ENCODE measurements at places on chromosomes 6 and 20.

DNA sequence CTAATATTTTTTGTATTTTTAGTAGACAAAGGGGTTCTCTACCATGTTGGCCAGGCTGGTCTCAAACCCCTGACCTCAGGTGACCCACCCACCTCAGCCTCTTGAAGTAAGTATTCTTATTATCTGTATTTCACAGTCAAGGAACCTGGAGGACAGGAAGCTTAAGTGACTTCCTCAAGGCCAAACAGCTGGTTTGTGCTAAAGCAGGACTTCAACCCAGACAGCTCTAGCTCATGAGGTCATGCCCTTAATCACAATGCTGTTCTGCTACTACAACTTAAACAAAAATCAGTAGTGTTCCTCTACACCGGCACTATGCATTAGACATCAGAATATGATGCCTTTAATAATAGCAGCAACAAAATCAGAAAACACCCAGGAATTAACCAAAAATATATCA is 168.9 kb downstream of the ADGB start:
- no peak for DNase-seq

DNA sequence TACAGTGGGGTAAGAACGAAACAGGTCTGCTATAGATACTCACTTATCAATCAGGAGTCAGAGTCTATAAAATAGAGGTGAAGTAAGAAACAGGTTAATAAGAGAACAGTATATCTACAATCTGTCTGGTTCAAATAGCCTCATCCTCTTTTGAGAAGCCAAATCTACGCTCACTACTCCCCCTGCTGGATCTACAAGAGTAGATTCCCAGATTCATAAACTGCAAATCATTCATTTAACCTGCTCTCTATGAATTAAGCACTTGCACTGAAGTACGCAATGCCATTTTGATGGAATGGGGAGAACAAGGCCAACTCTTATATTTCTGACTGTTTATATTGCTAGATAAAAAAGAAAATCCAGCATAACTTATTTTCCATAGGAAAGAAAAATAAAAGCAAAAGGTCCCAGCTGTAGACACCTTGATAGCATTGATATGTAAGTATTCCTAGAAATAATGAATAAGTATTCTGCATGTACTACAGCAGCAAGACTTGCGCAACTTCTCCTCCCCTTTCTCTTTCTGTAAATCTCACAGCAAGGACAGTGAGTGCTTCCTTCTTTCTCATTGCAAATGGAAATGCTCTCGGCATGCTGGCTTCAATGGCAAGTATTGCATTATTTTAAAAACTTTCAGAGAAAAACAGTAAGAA is 92.3 kb downstream of the RFX6 start:
- DNase-seq, result peak; percentile 54

- DNase-seq, result no peak
Measured at GRCh38 chr20:63589261-63590217, 15.5 kb upstream of the HELZ2 start.

DNA sequence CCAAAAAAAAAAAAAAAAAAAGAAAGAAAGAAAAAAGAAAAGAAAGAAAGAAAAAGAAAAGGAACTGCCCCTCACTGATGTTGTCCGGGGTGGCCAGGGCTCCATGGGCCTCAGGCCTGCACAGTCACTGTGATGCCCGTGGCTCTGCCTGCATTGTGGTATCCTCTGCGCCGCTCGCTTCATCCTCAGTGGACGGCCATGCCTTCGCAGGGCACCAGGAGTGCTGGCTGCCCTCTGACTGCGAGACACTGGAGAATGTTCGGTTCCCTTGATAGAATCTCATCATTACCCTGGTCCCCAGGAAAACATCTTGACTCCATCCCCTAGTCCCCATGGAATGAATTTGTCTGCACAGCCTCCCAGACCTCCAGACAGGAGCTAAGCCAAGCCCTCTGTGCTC is 61.7 kb downstream of the TMEM242 start:
- no peak for DNase-seq

DNA sequence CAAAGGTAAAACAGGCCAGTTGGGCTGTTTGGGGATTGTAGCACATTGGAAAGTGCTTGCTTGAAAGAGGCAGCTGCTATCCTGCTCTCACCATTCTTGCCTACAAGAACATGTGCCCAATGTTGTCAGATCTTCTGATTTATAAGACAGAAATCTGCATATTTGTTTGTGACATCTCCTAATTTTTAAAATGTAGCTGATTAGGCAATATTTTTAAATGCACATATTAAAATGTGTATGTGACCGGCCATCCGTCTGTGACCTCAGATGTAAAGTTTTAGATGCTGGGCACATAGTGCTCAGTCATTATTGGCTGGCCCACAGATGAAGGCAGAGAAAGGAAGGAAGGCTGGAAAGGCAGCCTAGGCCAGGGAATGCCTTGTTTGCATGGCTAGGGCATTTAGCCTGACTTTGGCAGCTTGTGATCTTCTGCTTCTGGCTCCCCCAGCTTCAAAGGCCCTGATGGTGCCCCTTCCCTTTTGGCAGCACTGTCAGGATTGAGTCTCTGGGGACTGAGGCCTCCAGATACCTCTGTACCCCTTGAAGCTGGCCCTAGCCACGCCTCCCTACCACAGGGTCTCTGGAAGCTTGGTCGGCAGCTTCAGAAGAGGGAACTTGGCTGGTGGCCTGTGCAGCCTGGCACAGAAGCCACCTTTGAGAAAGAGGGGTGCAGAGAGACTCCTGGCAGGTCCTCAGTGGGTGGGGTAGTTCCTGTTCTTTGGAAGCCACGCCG is 6.4 kb downstream of the SNPH start:
- DNase-seq, result no peak

- DNase-seq, result no peak
Measured at GRCh38 chr6:69456086-69456485, 340.7 kb downstream of the LMBRD1 start.

- DNase-seq, result no peak
Measured at GRCh38 chr20:32528905-32529670, 56.0 kb downstream of the NOL4L start.

- no peak for DNase-seq
Measured at GRCh38 chr6:24446670-24447069, 42.7 kb downstream of the GPLD1 start.

DNA sequence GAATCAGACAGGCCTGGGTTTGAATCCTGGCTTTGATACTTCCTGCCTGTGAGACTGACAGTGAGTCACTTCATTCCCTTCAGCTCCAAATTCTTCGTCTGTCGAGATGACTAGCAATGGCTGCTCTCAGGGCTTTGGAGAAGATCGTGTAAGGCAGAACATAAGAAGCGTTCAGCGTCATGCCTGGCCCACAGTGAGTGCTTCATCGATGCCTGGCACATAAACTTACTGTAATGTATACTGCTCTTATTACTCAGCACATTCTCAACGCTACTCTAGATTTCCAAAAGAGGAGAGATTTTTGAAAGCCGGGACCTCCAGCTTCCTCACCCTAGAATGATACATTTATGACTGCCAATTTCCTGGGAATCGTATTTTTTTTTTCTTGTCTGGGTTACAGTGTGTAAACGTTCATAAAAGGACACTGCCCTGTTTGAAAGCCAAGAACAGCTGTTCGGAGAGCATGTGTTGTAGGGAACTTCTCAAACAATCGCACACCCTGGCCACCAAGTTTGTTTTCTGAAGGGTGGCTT is 16.2 kb upstream of the BCAS1 start:
- DNase-seq, result peak; percentile 29

- DNase-seq, result no peak
Measured at GRCh38 chr6:37763413-37763812, 56.1 kb upstream of the ZFAND3 start.

- DNase-seq, result no peak
Measured at GRCh38 chr6:110422444-110422822, 7.1 kb upstream of the DDO start.

- no peak for DNase-seq
Measured at GRCh38 chr20:17832236-17832915, 132.6 kb downstream of the BANF2 start.

- DNase-seq, result peak; percentile 84
Measured at GRCh38 chr6:43509984-43510826, at the start of gene LRRC73. LRRC73 (minus strand) TSS chr6:43510346; CDS start chr6:43509785, 561 bp downstream.

DNA sequence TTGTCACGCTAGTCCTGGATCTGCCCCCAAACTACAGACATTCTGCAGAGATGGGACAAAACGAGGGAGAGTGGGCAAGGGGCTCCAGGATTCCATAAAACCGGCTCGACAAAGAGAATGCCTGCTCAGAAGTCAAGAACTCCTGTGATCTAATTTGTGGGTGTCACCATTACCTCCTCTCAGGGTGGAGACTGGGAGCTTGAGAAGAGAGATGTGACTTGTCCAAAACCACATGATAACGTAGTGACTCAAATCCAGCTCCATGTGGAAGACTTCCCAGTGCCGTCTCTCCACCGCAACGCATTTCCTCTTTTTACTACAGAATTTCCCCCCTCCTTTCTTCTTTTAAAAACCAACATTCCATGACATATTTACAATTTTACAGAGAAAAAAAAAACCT is 44.3 kb downstream of the TRERF1 start:
- DNase-seq, result peak; percentile 91

- DNase-seq, result peak; percentile 87
Measured at GRCh38 chr6:37048851-37049757, 43.6 kb downstream of the FGD2 start.

DNA sequence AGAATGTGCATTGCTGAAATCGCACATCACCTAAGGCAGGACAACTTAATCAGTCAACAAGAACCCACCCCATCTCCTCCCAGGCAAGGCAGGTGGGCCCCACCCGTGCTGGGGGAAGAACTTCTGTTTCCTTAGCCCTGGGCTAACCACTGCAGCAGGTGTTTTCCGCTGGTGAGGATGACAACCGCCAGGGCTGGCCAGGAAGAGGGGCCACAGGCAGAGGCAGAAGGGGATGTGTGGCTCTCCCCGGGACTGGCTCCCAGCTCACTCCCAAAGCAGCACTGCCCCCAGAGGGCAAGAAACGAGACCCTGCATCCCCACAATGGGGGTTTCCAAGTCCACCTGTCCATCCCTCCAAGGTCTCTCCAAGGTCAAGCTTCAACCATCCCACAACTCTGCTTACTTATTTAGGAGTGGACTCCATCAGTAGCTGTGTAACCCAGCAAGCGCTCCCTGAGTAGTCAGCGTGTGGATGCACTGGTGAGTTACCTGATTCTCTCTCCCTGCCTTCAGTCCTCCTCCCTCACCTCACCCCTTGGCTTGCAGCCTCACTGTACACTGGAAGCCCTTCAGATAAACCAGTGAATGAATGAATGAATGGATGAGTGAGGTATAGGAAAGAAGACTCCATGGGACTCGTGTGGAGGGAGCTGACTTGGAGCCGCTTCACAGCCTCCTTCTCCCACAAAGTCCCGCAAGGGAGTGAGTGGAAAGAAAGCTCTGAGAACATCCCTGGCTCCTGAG is 168.2 kb upstream of the CST7 start:
- no peak for DNase-seq

DNA sequence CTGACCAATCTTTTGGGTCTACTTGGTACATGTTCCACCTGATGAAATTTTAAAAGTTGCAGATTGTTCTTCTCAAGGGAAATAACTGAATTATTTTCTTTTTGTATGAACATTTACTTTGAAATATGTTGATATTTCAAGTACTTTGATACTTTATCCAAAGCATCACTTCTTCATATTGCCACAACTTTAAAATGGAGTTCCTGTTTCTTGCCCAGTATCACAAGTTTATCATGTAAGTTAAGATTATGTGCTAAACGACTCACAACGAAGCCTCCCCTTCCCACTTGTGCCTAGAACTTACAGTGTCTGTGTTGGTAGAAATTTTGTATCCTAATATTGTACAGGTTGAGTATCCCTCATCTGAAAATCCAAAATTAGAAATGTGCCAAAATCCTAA is 108.4 kb downstream of the ARID1B start:
- DNase-seq, result no peak

DNA sequence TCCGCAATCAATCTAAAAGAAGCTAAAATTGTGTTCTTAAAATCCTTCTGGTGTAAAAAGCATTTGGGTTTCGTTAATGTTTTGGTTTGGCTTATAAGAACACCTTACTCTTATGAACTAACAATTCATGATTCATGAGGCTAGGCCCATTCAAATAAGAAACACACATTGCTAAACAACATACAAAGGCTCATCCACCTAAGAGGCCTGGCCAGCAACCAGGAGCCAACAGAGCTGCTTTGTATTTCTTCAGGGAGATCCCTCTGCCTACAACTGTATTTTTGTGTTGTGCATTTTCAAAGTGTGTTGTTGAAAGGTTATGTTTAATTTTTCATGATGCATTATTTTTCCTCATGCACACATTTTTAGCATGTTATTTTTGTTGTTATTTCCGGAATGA is 98.6 kb downstream of the PTPRK start:
- no peak for DNase-seq

- no peak for DNase-seq
Measured at GRCh38 chr20:17710379-17711266, 10.9 kb downstream of the BANF2 start.

GRCh38 chr6:166692723-166693302 is 65.8 kb upstream of the RPS6KA2 start:
- no peak for DNase-seq

GRCh38 chr6:154520280-154520679 is 9.8 kb upstream of the CNKSR3 start:
- no peak for DNase-seq

DNA sequence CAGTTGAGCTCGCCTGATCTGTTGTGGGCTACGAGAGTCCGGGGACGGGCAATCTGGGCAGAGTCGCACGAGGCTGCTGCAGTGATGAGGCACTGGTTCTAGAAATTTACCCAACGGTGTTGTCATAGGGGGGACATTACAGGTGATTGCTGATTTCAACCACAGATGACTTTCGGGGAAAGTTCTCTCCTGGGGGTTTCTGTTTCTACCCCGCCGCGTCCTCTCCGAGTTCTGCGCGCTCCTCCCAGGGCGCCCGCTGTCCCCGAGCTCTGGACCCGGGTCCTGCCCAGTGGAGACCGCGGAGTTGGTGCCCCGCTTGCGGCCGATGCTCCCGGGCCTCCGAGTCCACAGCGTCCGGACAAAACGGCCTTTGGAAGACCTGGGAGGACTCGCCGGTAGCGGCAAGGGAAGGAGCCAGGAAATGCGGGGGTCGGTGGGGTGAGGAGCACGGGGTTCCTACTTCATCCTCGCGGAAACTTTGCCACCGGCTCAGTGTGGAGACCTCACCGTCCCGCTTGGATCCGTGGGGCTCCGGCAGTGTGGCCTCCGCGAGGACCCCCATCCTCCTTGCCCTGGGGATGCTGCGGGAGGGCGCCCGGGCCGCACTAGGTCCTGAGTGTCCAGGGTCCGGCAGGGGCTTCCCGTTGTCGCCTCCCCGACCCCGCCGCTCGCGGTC is 12.3 kb upstream of the RAET1L start:
- DNase-seq, result no peak

GRCh38 chr6:5540370-5540769 is 279.1 kb downstream of the FARS2 start:
- DNase-seq, result no peak

DNA sequence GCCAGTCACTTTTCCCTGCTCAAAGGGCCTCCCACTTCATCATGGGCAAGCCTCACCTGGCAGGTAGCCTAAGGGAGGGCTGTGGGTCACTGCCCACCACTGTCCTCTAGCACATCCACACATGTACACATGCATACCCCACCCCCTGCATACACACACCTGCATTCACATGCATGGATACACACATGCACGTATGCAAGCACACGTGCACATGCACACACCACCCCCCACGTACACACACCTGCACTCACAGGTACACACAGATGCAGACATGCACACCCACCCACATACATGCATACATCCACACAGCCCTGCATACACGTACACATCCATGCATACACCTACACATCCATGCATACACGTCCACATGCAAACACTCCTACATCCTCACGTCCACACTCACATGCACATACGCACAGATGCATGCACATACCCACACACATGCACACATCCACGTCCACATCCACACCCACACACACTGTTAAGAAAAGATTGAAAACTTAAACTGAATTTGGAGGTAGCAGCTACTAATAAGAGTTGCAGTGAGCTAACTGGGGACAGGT is 14.0 kb upstream of the EXOC2 start:
- no peak for DNase-seq

GRCh38 chr6:80742481-80742880 is 636.0 kb downstream of the BCKDHB start:
- peak; percentile 64 for DNase-seq
